ENCODE measurements at places on chromosomes 4 and X.

- no peak for DNase-seq
These were observed 12.3 kb upstream of the REPS2 start for GRCh38 chrX:16934185-16934584.

- no peak for DNase-seq
These were observed 54.2 kb downstream of the EDNRA start for GRCh38 chr4:147535124-147535523.

GRCh38 chr4:73734530-73735001, 5.8 kb upstream of the CXCL8 start:
- no peak for DNase-seq

DNA sequence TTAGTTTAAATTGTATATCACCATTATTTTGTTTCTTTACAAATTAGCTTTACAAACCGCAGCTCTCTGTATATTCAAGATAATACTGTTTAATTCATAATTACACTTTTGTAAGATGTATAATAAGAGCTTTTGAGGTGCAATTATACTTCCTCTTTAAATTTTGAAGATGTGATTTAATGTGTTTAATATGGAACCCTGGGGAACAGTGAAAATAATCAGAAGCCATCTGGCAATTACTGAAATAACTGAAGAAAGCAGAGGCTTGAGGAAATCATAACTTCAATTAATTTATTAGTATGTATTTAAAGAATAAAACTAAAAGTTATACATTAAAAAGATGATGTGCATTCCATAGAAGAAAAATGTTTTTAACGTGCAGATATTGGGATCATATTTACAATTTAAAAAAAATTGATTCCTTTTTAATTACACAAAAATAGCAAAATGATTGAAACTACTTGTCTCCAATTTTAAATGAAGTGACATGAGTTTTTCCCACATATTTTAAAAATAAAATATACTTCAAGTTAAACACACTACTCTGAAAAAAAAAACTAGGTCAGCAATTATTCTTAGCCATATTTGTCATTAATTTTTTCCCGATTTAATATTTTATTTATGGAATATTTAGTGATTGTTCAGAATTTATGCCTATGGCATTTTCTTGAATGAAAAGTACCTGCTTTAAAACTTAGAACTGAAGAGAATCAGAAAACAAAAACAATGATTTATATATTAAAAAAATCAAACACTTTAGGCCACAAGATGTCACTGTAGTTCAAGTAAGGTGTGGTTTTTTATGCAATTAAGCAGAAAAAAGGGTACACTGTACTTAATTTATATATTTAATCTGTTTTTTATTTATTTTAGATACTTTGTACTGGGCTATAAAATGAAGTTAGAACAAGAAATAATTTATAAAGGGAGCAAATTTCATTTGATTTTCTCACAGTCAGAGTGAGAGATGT, 942.7 kb upstream of the NDST4 start:
- no peak for DNase-seq

DNA sequence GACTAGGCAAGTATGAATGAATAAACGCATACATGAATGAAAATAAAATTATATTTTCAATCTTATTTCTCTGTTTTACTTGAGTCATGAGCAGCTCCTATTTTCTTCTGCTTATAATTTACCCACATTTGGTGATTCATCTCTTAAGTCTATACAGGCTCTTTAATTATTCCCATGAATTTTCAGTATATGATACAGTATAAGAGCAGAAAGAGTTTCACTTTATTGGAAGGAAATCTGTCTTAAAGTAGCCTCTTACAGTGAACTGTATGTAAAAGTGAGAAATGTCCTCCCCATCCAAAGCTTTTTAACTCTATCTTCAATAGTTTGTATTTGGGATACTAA, 50.8 kb downstream of the TMEM165 start:
- DNase-seq = no peak

DNA sequence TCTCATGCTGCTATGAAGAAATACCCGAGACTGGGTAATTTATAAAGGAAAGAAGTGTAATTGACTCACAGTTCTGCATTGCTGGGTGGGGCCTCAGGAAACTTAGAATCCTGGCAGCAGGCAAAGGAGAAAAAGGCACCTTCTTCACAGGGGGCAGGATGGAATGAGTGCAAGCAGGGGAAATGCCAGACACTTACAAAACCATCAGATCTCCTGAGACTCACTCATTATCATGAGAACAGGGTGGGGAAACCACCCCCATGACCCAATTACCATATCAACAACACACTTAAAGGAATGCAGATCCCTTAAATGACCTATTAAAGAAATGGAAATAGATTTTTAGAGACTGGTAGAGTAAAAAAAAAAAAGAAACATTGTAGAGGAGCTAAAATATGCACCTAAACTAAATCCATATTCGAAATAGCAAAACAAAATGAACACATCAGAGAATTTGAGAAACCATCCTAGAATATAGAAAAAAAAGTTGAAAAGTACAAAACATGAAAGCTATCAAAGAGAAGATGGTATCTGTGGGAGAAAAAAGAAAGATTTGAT, 104.3 kb upstream of the UGT8 start:
- DNase-seq = no peak

GRCh38 chr4:110344165-110344564, 131.8 kb upstream of the ENPEP start:
- no peak for DNase-seq

DNA sequence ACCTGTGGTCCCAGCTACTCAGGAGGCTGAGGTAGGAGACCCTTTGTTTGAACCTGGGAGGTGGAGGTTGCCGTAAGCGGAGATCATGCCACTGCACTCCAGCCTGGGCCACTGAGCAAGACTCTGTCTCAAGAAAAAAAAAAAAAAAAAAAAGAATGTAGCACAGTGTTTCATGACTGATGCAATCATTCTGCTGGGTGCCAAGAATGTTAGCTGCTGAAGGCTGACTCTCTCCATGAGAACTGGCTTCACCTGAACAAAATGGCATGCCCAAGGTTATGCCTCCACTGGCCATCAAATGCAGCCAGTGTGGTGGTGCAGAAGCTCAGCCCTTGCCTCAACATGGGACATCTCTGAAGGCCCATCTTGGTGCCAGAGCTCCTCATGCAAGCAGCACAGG, 412.1 kb downstream of the ADAM29 start:
- DNase-seq = no peak

GRCh38 chr4:67983333-67983732, 20.0 kb upstream of the TMPRSS11A start:
- DNase-seq = no peak

- DNase-seq = no peak
These were observed 74.0 kb upstream of the INTU start for GRCh38 chr4:127558489-127559407.

GRCh38 chr4:79078339-79078738, 139.1 kb upstream of the PAQR3 start:
- DNase-seq = no peak
